ENCODE measurements at places on chromosomes 4 and X.

DNA sequence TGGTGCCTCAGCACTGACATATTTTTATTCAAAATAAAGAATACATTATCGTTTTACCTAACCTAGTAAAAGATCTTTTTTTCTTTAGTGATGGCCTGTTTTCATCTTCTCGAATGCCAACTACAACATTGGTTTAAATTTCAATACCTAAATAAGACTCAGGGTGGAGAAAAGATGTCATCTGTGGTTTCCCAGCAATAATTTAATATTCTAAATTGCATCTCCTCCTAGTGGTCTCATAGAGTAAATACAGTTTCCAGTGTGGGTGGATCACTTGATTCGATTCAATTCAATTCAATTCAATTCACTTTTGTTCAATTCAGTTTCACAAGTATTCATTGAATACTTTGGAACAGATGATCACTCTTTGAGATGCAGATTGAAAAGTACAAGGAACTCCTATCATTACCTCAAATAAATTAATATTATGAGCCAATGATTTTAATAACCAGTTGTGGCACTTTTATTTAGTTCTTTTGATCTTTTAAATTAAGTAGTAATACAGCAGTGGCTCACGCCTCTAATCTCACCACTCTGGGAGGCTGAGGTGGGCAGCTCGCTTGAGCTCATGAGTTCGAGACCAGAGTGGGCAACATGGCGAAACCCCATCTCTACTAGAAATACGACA is 427.2 kb downstream of the FAT4 start:
- no peak for DNase-seq

DNA sequence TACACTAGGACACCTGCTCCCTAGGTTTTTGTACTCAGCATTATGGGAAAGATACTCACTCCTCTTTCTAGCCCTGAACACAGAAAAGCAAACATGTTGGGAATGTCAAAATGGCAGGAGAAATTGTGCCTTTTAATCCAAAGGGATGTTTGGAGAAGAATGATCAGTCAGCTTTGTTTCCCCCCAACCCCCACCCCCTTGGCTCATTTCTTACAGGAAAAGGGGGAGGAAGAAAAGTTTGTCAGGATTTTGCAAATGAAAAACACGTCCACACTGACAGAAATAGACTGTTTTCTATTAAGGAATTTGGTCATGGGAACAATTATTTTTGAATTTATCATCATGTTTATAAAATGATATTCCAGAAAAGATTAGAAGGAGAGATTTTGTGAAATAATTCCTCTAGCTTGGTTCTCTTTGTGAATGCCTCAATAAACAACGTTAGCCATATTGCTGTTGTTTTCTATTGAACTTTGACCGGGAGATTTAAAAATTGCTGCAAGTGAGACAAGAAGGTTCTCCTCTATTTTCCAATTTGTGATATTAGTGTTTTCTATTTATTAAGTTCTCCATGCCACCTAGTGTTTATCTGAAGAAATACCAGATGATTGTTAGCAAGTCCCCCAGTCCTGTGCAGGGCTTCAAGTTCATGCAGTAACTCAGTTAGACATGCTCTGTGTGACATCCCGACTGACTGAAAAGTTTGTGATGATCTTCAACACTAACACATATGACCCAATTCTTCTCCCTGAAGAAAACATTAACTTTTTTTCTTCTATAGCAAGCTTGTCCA is 31.3 kb upstream of the TFDP3 start:
- DNase-seq, result no peak

DNA sequence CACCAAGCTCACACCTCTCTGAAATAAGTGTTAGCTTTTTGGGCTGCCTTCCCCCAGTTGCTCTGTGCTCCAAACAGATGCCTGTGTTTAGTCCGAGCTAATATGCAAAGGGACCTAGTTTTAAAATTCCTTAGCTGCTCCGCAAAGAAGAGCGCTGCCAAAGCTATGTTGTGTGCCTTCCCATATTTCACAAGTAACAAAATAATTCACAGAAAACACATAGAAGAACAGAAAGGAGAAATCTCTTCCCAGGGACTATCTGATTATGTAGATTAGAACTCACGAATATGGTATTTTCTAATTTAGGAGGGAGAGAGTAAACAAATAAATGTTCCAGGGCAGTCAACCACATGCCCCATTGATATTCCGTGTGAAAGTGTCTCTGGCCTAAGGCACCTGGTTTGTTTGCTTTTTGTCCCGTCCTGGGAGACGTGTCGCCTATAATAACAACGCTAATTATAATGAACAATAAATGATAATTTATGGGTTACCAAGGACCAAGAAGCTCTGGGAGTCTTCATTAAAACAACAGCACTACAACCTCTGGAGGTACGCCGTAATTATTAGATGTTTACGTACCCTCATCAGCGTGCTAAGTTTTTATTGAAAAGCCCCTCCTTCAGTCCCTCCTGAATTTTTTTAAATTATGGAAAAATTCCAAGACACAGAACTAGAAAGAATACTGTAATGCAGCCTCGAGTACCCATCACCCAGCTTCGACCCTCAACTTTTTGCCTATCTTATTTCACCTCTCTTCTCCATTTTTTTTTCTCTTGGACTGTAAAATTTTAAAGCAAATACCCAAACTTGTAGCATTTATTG is 1.2 kb upstream of the CCNG2 start:
- no peak for DNase-seq

DNA sequence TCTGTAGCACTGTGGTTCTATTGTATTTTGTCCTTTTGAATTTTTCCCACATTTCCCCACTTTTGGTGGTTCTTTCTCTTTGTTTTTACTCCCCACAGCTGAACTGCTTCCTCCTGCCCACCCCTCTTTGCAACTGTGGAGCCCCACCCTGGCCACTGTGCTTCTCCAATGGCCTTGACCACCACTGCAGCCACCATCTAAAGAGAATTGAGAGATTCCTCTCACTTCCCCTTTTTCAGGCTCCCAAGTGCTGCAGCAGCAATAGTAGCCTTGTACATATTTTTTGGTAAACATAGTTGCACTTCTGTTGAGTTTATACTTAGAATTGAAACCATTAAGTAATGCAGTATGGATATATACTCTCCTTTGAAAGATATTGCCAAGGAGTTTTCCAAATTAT is 51.3 kb upstream of the FRMPD3 start:
- no peak for DNase-seq

GRCh38 chr4:83146841-83147240 is 32.3 kb upstream of the PLAC8 start:
- DNase-seq, result no peak

DNA sequence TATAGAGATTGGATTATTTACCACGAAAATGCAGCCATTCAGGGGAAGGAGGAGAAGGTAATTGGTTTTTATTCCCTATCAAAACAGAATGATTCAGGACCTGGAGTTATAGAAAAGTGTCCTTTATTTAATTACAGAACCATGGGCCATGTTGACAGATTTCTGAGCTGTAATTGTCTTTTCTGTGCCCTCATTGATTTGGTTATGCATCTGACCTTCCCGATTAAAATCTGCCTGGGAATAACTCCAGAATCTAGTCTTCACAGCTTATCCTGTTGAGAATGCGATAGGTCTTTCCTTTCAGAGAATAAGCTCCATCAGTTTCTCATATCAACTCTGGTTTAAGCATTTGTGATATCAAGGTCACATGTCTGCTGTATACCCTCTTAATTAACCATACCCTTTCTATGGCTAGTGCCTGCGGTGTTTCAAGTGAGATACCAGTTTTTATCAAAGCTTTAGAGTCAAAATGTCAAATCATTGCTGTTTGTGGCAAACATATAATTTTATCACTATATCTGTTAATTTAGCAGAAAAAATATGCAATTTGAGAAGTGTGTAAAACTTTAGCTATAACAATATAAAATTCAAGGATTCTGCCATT is 37.2 kb upstream of the ANK2 start:
- no peak for DNase-seq

- DNase-seq, result no peak
Observed at GRCh38 chrX:148872161-148872535, 371.7 kb downstream of the AFF2 start.

- no peak for DNase-seq
Observed at GRCh38 chr4:6840062-6840976, 57.8 kb downstream of the KIAA0232 start.

- DNase-seq, result no peak
Observed at GRCh38 chr4:123632693-123633030, 236.1 kb downstream of the SPRY1 start.

DNA sequence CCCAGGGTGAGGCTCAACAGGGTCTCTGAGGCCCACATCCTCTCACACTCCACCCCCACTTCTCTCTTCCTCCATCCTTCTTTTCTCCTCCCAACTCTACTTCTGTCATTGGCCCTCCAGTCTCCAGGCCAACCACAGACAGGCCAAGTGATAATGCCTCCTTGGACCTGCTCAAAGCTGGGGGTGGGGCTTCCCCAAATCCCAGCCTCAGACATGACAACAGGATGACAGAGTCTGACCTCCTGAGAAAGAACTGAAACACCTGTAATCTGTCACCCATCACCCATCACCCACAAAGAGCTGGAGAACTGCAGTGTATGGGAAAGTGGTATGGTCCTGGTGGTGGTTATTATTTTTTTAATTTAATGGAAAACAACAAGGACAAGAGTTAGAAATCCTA is 72.6 kb downstream of the SH3KBP1 start:
- DNase-seq, result no peak

DNA sequence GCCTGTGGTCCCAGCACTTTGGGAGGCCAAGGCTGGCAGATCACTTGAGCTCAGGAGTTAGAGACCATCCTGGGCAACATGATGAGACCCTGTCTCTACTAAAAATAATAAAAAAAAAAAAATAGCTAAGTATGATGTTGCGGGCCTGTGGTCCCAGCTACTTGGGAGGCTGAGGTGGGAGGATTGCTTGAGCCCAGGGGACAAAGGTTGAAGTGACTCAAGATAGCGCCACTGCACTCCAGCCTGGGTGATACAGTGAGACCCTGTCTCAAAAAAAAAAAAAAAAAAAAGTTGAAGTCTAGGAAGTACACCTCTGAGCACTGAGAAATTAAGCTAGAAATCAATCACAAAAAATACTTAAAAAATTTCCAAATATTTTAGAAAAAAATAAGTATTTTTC is 86.5 kb downstream of the FRAS1 start:
- no peak for DNase-seq

- no peak for DNase-seq
Observed at GRCh38 chrX:27680726-27681125, 90.6 kb downstream of the DCAF8L2 start.

All from activated CD8-positive, alpha-beta memory T cell treated with anti-CD3 and anti-CD28 coated beads for 1 hour (primary cell).